ENCODE measurements at places on chromosomes 11 and 22.
A peak's percentile ranks its signal among the peaks of the same experiment; 100 is the strongest.

DNA sequence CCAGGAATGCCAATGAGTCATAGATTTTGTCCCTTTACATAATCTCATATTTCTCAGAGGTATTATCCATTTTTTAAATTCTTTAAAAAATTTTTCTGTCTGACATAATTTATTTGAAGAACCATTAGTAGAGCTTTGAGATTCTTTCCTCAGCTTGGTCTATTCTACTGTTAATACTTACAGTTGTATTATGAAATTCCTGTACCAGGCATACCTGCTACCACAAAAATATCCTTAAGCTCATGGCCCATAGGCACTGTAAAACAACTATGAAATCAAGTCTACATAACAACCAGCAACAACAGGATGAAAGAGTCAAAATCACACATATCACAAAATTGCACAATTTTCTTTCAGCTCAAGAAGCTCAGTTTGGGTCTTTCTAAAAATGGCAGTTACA is 541.3 kb downstream of the LUZP2 start:
- DNase-seq: no peak

DNA sequence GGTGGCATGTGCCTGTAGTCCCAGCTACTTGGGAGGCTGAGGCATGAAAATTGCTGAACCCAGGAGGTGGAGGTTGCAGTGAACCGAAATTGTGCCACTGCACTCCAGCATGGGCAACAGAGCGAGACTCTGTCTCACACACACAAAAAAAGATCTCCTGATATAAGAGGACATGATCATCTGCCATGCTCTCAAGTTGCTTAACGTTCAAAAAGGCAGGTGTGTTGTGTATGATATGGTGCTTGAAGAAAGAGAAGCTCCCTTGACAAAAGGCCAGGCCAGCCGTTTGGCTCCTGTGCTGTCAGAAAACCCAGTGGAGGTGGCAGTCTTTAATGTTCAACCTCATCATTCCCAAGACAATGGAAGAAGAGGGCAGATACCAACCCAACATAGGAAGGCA is 117.3 kb upstream of the PLET1 start:
- DNase-seq: no peak

- no peak for DNase-seq
Observed at GRCh38 chr22:44765571-44766285, 13.4 kb downstream of the ARHGAP8 start.

DNA sequence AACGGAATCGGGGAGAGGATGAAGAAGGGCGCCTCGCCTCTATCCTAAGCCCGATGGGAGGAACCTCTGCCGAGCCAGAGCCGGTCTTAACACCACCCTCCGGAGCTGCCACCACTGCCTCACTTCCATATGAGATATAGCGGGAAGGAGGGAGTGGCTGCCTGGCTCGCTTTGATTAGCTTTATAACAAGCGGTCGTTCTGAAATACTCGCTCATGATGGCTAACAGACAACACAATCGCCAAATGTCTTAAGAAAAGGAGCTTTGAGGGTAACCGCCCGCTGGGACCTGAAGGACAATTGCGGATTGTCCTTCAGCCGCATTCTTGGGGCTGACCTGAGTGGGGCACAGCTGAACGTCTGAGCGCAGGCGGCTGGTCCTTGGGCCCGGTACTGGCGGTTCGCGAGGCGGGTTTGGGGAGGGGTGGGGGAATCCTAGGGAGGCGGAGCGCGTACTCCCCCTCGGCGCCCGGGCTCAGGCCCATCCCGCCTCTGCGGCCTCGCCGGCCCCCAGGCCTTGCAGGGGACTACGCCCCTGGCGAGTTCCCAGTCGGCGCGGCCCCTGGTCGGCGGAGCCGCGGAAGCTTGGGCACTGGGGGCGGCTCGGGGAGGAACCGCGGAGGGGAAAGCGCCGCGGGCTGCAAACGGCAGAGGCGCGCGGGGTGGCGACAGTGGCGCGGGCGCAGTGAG is at the start of gene PLAAT5:
TSS of gene PLAAT5 (minus strand) at position 617 of the 689 bp plus-strand sequence. CDS start at position 484, 133 bp downstream.
- DNase-seq: peak; percentile 12

DNA sequence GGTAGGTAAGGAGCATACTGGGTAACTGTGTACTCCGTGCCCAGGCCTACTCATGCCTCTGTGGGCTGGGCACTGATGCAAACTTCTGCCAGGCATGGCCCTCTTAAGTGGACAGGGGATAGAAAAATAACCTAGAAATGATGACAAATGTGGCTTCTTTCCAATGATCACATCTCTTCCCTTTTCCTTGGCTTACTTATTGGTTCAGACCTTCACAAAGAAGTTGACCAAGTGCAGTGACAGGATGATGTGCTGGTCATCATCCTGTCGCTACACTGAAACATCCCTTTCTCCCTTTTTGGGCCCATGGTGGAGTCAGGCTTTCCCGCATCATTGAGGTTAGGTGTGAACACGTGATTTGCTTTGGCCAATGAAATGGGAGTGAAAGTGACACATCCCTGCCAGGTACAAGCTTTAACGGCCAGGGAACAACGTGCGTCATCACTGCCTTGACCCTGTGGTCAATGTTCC is 31.8 kb upstream of the APOBEC3A start:
- DNase-seq: no peak

GRCh38 chr22:42880815-42881214 is 23.7 kb upstream of the ARFGAP3 start:
- DNase-seq: no peak

DNA sequence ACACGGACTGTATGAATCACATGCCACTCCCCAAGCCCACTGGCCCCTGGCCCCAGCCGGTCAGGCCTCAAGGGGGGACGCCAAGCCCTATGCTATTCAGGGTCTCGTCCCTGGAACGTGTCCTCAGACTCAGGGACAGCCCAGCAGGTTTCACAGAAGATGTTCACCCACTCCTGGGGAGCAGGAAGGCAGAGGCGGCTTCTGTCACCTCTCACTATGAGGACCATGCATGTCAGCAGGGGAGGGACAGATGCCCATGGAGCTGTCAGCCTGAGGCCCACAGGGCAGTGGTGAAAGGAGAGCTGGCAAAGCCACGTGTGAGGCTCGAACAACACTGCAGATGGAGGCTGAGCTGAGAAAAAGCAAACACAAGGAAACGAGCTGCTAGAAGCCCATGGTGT is 192.0 kb downstream of the SHANK2 start:
- DNase-seq: no peak

DNA sequence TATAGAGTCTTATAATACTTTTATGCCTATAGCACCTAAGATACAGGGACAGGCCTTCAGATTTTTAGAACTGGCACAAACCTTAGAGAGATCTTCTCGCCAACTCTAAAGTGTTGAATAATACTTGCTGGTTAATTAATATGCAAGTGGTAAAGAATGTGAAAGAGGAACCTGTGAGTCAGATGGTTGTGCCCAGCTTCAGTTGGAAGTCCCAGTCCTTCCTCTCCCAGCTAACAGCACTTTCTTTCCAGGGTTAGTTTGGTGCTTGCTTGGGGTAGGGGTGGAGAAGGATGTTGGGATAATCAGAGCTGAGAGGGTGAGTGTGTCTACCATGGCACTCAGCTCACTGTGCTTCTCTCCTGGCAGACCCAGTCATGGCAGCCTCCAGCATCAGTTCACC is 4.9 kb upstream of the TMEM132A start:
- DNase-seq: no peak

- DNase-seq: no peak
Observed at GRCh38 chr11:64998690-64999431, 2.1 kb upstream of the BATF2 start.
